ENCODE measurements at places on chromosomes 4 and X.

GRCh38 chr4:8199594-8200301 is 658 bp downstream of the SH3TC1 start:
- H3K36me3 ChIP-seq = peaks cover 24% of the 10 kb centered on the region
- peak; percentile 28 for ATAC-seq
- no peaks in the 10 kb centered on the region for H3K27me3 ChIP-seq
- H3K4me1 ChIP-seq = peaks cover 89% of the 10 kb centered on the region
- peak overlapping the region; percentile 98 for H3K27ac ChIP-seq

DNA sequence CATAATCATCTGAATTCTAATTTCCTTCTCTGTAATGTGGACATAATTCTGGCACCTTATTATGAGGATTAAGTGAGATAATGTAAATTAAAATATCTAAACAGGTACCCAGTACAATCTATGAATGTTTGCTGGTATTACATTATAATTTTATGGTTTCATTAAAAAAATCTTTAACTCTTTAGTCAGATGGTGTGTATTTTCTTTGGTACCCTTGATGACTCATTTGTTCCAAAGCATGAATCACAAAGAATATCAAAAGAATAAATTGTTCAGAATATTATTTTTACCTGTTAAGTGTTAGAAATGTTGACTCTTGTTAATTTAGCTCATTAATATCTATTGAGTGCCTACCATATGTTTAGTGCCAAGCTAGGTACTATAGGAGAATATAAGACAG is 74.3 kb downstream of the SNX25 start:
- peaks cover 24% of the 10 kb centered on the region for H3K36me3 ChIP-seq
- peaks cover 9% of the 10 kb centered on the region for H3K4me1 ChIP-seq
- H3K27ac ChIP-seq = no peak overlapping the region
- H3K27me3 ChIP-seq = no peaks in the 10 kb centered on the region

GRCh38 chr4:187603093-187604025 is 392.2 kb upstream of the ZFP42 start:
- no peaks in the 10 kb centered on the region for H3K4me1 ChIP-seq
- H3K27ac ChIP-seq = no peak overlapping the region
- no peaks in the 10 kb centered on the region for H3K27me3 ChIP-seq
- no peaks in the 10 kb centered on the region for H3K36me3 ChIP-seq
- ATAC-seq = no peak

GRCh38 chr4:85446141-85446861 is 28.6 kb upstream of the ARHGAP24 start:
- H3K4me3 ChIP-seq = no peak overlapping the region
- ATAC-seq = no peak
- H3K27ac ChIP-seq = no peak overlapping the region
- H3K4me1 ChIP-seq = peaks cover 34% of the 10 kb centered on the region
- no peaks in the 10 kb centered on the region for H3K27me3 ChIP-seq

- no peak for ATAC-seq
- H3K27me3 ChIP-seq = no peaks in the 10 kb centered on the region
- peaks cover 32% of the 10 kb centered on the region for H3K36me3 ChIP-seq
- H3K27ac ChIP-seq = peak overlapping the region; percentile 80
Observed at GRCh38 chrX:48934581-48935300, 15.9 kb upstream of the PIM2 start.

DNA sequence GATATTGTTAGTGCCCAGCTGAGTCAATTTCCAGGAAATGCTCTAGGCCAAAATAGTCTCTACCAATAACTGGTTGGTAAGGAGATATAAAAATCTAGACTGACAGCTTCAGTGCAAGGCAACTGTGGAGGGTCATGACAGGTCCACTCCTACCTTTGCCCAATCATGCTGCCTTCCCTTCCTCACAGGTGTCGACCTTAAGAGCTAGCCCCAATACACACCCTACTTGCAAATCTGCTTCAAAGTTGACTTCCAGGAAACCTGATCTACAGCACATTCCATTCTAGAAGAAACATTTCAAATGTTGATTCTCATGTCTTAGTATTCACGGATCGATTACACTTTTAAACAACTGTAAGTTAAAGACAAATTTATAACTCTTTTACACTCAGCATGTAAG is 1455.5 kb downstream of the TECRL start:
- no peak overlapping the region for H3K27ac ChIP-seq
- H3K36me3 ChIP-seq = no peaks in the 10 kb centered on the region
- H3K4me1 ChIP-seq = no peaks in the 10 kb centered on the region
- no peak overlapping the region for H3K4me3 ChIP-seq

DNA sequence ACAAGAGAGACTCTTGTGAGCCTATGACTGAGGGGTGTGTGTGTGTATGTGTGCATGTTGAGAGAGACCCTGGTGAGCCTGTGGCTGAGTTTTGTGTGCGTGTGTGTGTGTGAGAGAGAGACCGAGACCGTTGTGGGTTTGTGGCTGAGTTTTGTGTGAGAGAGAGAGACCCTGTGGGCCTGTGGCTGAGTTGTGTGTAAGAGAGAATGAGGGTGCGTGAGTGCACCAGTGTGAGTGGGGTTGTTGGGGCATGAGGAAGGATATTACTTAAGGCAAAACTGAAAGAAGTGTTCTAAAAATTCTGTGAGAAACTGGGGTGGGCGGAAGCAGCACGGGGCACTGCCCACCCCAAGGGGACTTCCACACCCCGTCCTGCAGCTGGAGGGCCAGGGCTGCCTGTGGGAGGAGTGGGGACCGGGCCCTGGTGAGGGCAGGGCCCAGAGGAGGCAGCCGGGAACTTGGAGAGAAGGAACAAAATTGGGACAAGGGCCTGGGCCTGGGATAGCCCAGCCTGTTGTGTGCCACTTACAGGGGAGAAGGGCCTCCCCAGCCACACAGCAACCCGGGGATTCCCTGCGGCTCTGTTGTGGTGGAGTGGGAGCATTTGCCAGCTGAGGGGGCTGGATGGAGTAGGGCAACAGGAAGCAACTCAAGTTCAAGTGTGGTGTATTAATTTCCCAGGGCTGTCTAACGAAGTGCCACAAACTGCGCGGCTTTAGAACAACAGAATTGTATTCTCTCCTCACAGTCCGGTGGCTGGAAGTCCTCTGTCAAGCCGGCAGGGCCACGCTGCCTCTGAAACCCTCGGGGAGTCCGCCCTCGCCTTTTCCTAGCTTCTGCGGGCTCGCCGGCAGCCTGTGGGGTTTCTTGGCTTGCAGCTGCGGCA is 22.1 kb downstream of the TMEM131L start:
- H3K36me3 ChIP-seq = peaks cover 12% of the 10 kb centered on the region
- peak overlapping the region; percentile 88 for H3K27ac ChIP-seq
- H3K27me3 ChIP-seq = no peaks in the 10 kb centered on the region
- H3K4me3 ChIP-seq = peak overlapping the region; percentile 75
- ATAC-seq = peak; percentile 87

GRCh38 chr4:127118681-127119080 is 514.1 kb upstream of the INTU start:
- no peaks in the 10 kb centered on the region for H3K4me1 ChIP-seq
- no peak overlapping the region for H3K27ac ChIP-seq
- no peak for ATAC-seq
- H3K4me3 ChIP-seq = no peak overlapping the region
- H3K36me3 ChIP-seq = no peaks in the 10 kb centered on the region
